ENCODE measurements at places on chromosomes 2 and 18.

- DNase-seq, result no peak
Observed at GRCh38 chr2:108573061-108573460, 38.8 kb downstream of the LIMS1 start.

DNA sequence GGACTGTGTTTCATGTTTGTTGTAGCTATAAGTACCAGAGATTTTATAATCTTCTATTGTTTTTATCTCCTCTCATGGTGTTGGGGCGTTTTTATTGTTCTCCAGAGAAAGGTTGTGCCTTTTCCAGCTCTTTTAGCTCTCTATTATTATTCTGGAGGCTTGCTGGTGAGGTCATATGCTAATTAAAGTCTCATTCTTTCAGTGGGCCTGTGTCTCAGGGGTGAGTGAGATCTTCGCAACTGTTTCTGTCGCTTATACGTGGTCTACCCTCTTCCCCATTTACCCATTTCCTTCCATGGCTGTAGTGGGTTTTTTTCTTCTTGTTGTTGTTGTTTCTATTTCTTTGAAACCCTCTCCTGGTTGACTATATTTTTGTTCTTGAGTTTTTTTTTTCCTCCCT is 584.9 kb downstream of the TMEM182 start:
- no peak for DNase-seq

DNA sequence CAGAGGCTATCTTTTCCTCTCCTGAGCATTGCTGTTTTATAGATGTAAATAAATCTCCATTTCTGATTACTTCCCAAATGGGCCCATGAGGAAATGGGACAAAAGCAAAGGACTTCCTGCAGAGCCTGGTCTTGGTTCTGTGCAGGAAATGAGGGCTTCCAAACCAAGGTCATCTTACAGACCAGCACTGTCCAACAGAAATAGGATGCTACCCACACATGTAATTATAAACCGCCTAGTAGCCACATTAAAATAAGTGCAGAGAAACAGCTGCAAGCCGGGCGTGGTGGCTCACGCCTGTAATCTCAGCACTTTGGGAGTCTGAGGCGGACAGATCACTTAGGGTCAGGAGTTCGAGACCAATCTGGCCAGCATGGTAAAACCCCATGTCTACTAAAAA is 6.2 kb downstream of the TTL start:
- DNase-seq, result no peak

DNA sequence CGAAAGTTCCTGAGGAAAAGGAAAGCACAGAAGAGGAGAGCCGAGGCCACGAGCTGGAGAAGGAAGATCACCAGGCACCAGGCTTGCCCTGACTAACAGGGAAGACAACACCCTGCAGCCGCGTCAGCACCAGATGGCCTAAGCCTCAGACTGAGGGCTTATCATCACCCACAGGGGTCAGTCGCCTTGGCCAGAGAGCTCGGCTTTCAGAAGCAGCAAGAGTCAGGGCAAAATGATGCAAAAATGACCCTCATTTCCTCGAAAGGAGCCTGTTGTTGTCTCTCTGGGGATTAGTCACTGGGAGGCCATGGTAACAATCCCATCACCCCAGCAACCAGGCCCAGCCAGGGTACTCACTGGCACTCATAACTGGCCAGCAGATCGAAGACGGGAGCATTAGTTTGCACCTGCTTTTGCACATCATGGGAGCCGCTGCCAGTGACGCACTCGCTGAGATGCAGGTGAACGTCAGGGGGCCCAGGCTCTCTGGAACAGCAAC is 42.7 kb upstream of the ZFP36L2 start:
- no peak for DNase-seq

GRCh38 chr2:1978706-1979105 is 234.4 kb upstream of the PXDN start:
- DNase-seq, result no peak

DNA sequence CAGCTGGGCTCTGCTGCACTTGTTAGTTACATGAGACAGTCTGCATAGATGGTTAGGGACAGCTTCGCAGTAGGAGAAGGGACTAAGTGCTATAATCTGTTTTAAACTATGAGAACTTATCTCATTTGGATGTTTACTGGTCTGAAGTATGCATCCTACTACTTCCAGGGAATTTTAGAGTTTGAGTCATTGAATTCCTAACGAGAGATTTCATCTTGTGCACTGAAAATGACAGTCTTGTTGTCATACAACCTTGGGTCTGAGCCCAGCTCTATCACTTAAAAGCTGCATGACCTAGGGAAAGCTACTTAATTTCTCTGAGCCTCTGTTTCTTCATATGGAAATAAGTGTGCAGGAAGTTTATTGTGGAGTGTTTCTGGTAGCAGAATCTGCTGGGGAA is 78.4 kb downstream of the TRIM43 start:
- no peak for DNase-seq

GRCh38 chr2:36819095-36819711 is 122.7 kb downstream of the VIT start:
- DNase-seq, result no peak

- no peak for DNase-seq
Observed at GRCh38 chr2:28247290-28247689, 145.4 kb upstream of the FOSL2 start.

DNA sequence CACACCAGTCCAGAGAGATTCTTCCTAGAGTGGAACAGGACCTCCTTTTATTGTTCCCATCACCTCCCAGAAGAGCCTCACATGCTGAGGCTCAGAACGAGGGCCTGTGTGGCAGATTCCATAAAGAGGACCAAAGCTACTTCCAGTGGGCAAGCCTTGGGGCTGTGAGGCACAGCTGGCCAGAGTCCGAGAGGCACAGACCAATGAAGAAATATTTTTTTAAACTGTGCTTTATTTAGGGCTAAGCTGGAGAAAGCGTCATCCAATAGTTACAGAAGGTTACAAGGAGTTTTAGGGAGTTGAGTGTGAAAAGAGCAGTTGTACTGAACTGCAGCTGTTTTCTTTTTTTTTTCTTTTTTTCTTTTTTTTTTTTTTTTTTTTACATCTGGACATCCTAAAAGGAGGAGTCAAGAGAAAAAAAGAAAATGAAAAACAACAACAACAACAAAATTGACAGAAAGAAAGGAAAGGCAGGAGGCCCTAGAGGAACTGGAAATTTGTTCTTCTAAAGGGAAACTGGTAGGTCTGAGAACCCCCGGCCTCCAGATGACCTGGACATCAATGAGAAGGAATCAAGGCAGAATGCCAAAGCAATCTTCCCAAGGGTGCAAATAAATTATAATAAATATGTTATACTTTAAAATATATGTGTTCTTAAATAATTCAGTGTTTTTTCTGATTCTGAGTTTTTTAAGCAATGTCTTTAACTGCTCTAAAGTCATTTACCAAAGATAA is 322.6 kb downstream of the CELF4 start:
- no peak for DNase-seq

- DNase-seq, result no peak
Observed at GRCh38 chr2:75788154-75788553, 77.4 kb upstream of the GCFC2 start.

DNA sequence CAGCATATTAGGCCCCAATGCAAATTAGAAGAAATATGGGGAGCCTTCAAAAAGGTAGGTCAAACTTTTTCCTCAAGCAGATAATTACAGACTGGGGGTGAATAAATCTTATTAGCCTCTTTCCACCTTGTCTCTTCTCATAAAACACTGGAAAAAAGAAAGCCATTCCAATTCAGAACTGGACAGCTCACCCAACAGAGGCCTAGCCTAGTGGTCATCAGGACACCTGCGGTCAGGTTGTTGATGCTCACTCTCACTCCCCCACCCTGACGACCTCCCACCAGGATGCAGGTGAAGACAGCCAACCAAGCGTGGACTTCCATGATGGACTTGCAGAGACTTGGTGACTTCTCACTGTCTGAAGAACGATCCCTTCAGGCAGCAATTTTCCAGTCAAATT is 207.1 kb downstream of the ALK start:
- no peak for DNase-seq

GRCh38 chr18:55307505-55307904 is 280.5 kb downstream of the TCF4 start:
- DNase-seq, result peak; percentile 14

GRCh38 chr2:176503776-176504175 is 234.5 kb downstream of the MTX2 start:
- DNase-seq, result no peak
